ENCODE measurements at places on chromosomes 13 and 19.

DNA sequence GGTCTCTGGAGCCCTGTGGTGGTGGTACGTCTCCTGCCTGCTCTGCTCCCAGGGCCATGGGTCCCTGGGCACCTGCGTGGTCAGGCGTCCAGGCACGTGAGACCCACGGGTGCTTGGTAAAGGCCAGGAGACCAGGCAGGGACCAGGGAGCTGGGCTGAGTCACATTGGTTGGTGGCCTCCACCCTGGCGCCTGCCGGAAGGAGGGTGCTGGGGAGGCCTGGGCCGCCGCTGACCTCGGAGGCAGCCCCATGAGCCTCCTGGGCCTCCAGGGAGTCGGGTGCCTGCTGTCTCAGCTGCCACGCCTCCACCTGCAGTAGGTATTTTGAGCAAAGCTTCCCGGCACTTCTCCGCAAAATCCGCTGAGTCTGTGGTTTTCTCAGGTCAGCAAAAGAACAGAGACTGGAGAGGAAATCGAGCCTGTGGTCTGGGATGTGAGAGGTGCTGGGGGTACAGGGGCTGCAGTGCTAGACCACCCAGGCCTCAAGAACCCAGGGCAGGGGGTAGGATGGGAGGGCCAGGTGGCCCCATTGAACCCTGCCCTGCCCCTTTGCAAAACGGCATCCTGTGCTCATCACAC, 3.6 kb upstream of the PLK5 start:
- no peak for DNase-seq

- no peak for DNase-seq
These were observed 702.0 kb downstream of the PCDH9 start for GRCh38 chr13:66528180-66528579.

DNA sequence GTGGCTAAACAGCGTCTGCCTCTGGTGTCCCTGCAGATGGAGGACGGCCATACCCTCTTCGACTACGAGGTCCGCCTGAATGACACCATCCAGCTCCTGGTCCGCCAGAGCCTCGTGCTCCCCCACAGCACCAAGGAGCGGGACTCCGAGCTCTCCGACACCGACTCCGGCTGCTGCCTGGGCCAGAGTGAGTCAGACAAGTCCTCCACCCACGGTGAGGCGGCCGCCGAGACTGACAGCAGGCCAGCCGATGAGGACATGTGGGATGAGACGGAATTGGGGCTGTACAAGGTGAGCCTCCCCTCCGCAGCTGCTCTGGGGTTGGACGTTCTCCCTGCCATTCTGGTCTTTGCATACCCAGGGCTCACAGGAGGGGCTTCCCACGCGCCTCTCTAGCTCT, 19.9 kb downstream of the UHRF1 start:
- no peak for DNase-seq

GRCh38 chr13:109595471-109595870, 190.9 kb downstream of the IRS2 start:
- DNase-seq, result no peak

- DNase-seq, result no peak
These were observed 36.4 kb downstream of the EPS15L1 start for GRCh38 chr19:16435238-16435917.

DNA sequence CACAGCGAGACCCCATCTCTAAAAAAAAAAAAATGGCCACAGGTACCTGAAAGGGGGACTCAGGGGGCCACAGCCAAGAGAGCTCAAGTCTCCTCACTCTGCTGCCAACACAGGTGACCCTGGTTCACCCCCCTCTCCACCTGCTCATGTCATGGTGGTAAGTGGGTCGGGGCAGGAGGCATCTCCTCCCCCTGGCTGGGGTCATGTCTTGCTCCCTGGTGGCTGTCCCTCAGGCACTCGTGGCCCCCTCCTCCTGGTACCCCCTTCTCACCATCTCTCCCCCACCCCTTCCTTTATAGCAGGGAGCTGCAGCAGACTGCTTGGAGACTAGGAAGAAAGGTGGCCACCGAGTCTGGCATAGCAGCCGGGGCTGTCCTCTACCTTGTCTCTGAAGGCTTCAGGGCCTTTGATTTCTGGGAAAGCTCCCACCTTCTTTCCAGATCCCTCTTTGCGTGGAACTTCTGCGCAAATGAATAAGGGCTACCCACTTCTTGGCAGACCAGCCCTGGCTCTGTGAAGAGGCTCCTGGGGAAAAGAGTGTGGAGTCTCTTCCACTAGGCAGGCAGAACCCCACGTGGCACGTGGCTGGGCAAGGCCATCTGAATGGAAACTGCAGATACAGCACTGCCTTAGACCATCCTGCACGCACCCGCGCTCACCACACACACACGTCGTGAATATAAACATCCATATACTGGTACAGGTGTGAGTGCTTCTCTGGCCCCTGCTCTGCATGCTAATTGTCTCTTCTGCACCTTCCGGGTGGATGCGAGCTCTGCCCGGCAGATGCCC, 20.1 kb upstream of the MIER2 start:
- no peak for DNase-seq

GRCh38 chr19:40560092-40560507, 16.6 kb upstream of the SHKBP1 start:
- no peak for DNase-seq

GRCh38 chr13:113149711-113150549, 8.5 kb upstream of the PROZ start:
- DNase-seq, result no peak

- peak; percentile 76 for DNase-seq
These were observed 864 bp downstream of the FTL start for GRCh38 chr19:48965806-48966540.

DNA sequence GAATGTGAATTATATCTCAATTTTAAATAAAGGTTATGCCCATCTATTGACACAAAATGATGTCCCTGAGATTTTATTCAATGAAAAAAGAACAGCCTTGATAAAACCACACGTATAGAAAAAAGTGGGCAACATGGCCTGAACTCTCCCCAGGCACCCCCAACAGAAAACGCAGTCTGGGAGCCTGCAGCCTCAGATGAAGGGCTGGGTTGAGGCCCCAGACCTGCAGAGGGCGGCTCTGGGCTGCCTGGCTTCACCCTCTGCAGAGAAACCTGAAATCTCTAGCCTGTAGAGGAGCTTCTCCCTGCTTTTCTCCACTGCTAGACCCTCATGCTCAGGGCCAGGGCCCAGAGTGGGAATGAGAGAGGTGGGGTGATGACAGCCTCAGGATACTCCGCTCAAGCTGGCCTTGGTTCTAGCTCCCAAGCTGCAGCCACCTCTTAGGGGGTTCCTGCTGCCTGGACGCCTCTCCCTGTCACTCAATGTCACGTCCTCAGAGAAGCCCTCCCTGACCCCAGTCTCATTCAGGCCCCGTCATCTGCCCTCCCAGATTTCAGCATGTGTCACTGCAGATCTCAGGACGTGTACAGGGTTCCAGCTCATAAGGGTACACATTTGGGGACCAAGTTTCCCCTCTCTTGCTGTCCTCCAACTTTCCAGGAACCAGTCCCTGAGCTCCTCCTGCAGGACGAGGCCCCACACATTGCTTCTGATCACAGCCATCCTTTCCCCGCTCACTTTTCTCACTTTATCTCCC, 1.8 kb downstream of the MBD3 start:
- no peak for DNase-seq

DNA sequence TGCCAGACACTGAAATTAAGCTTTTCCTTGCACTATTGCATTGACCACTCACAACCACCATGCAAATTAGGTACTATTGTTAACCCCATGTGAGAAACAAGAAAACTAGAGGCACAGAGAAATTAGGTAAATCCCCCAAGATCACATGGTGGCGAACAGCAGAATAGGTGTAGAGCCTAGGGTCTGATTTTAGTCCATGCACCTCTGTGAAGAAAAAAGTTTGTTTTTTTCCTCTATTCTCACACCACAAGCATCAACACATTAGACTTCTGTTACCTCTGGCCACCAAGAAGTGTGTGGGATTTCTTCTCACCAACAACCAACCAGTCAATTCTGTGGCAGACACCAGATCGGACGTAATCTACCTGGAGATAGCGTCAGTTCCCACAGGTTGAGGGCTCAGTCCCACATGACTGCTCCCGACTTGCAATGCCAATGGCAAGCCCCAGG, 391.9 kb downstream of the COG6 start:
- no peak for DNase-seq

DNA sequence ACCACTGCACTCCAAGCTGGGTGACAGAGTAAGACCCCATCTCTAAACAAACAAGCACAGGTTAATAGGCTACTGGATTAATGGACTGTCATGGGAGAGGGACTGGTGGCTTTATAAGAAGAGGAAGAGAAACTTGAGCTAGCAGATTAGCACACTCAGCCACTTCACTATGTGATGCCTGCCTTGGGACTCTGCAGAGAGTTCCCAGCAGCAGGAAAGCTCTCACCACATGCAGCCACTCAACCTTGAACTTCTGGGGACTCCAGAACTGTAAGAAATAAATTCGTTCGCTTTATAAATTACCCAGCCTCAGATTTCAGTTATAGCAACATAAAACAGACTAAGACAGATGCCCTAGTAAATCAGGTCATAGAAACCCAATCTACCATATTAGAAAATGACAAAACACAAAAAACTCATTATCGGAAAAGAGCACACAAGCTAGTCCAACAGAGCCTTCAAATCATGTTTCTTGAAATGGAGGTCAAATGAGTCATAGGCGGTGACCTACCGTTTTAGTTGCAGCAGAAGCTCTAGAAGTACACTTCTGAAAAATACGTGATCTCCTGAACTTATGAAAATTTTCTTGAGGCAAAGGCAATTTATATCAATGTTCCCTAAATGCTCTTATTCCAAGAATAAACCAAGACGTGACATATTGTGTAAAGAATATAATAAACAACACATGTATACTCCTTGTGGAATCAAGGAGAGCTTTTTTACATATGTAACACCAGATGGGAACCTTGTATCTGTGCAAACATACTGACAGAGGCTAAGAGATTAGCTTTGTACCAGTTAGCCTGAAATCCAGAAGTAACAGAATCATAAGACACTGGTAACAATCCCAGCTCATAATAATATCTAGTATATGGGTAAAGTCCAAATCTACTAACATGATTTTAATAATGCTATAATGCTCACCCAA, 340.9 kb upstream of the SGCG start:
- DNase-seq, result no peak

DNA sequence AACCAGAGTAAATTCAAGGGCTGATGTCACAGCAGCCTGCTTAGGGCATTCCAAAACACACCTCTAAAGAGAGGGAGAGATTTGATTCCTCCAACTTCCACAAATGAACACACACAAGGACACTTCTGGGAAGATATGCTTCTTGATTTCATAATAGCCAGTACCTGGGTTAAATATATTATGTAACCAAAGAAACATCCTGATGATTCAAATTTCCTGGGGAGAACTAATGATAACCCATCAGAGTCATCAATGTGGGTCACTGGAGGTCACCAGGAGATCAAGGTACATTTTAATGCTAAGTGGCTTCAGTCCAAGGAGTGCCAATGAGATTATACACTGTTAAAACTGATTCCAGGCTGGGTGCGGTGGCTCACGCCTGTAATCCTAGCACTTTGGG, 54.0 kb upstream of the DOCK9 start:
- DNase-seq, result no peak

DNA sequence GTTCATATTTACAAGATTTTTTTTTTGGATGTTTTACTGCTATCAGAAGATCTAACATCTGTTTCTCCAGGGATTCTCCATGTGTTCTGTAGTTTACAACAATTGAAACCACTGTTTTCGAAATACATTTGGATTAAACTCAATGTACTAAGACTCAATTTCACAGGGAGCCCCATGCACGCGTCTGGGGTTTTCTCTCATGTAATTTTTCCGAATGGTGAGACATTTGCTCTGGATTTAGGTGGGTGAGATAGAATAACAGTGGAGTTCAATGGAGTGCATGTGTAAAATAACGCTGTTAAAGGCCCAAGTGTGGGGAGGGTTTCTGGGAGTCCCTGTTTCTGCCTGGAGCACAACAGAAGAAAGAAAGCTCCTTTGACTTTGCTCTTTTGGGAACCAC, 330.3 kb downstream of the TSHZ3 start:
- DNase-seq, result no peak

GRCh38 chr19:51019544-51019925, at the start of gene KLK10:
Gene KLK10 (minus strand): TSS chr19:51019709. CDS start chr19:51019130, 579 bp downstream.
- no peak for DNase-seq

DNA sequence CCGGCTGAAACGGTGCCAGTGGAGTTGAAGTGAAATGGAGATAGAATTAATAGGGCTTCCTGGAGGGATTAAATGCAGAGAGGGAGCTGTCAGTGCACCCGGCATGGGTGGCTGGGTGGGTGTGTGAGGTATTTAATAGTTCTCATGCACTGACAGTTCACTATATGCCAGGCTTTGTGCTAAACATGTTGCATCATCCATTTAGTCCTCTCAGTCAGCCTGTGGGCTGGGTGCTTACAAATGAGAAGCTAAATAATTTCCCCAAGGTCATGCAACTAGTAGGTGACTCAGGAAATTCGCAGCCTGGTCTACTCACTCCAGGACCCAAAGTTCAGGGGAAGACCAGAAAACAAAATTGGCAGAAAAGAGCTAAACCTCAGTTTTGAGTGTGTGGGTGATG, 63.5 kb upstream of the SPATA13 start:
- DNase-seq, result peak; percentile 6

DNA sequence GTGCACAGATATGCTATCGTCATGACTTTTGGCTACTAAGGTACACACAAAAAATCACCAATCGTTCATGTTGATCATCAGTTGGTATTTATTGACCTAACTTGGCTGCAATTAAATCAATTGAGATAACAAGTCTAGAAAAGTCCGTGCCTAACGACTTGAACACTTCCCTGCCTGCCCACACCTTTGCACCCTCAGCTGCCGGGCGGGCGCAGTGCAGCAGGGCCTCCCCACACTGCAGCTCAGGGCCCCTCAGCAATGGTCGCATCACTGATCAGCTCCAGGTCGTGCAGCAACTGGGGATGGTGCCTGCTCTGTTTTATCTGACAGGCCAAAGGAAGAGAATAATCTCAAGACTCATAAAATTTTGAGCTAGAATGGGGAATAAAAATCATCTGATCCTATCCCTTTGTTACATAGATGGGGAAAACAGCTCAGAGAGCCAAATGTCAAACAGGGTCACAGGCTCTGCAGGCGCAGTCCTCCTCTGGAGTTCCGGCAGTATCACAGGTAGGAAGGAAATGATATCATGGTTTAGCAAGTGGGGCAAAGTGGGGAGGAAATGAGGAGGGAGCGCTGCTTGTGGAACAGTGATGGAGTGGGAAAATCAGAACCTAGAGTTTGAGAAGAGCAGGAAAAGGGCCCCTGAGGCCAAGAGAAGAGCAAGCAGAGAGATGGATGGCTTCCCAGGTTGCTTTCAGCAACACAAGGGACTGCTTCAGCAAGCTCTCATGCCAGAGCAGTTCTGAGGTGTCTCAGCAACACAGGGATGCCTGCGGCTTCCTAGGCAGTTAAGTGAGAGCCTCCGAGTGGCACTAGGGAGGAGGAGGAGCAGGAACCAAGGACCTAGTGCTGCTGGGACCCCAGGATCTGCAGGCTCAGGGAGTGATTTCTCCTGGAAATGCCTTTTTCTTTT, 57.5 kb downstream of the SLC7A1 start:
- no peak for DNase-seq

GRCh38 chr19:18660051-18660910, 23.2 kb upstream of the CRTC1 start:
- DNase-seq, result no peak

DNA sequence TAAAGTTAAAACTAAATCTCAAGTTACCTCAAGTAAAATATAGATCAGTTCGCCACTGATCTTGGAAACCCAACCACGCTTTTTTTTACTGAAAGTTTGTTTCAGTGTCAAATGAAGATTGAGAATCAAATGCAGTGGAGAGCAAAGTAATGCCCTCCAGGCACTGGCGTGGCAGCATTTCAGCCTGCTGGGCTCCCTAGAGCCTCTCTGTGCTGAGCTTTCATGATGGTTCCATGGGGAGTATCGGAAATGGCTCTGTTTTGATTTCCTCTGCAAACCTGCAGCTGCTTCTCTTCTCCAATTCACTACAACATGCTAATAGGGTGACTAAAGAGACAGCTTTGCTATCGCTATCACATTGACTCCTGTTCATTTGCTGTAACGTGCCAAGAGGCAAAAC, 141.6 kb downstream of the FGF14 start:
- DNase-seq, result no peak

All from activated T-helper 1 cell treated with anti-CD3 and anti-CD28 coated beads, Interleukin-2, amount 50 U/mL, for 16 hours (primary cell).